Stimulated activated CD4-positive, alpha-beta T cell treated with anti-CD3 and anti-CD28 coated beads, Interleukin-12 subunit alpha, Interleukin-12 subunit beta, amount 100 ng/mL, for 24 hours (primary cell): ENCODE measurements at places on chromosomes 12 and 14.

DNA sequence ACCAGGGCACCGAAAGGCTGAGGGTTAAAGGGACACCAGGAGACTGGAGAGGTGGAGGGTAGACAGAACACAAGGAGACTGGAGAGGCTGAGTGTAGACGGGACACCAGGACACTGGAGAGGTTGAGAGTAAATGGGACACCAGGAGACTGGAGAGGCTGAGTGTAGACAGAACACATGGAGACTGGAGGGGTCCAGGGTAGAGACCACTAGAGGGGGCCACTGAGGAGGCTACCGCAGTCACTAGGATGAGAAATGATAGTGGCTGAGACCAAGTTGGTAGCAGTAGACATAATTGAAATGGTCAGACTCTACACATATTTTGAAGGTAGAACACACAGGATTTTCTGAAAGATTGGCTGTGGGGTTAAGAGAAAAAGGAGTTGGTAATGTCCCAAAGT is 68.2 kb downstream of the PAH start:
- no peak for DNase-seq

DNA sequence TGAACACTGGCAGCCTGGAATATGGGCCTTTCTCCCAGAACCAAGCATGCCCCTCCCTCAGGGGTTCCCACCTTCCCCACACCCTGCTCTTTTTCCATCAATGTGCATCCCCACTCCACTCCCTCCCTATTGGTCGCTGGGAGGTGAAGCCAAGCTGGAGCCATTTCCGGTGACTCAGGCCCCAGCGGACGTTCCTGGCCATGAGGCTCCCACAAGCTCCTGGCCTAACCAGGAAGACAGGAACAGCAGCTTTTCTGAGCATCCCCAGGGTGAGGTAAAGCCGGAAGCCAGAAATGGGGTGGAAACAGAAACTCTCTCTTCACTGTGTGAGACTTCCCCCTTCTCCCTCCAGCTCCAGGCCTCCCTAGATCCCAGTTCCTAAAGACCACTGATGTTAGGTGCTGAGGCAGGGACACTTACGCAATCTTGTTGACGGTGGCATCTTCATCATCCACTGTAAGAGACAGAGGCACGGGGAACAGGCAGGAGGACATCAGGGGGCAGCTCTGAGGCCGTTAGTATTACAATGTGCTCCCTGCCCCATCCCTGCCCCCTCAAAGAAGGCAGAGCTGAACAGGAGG is 5.1 kb downstream of the LMBR1L start:
- no peak for DNase-seq

DNA sequence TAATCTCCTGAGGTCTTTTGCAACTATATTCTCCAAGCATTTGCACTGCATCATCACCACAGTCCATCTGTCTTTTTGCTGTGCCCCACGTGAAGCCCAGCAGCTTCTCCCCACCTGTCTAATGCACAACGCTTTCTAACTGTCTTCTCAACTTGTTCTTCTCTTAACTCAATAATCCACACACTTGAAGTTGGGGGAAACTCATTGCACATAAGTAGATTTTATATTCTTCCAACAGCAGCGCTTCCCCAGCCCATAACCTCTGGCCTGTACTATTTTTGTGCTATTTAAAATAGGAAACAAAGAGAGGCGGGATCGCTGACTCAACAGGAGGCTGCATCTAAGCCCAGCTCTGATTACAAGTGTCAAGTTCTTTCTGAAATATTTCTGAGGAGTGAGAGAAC is 226.7 kb downstream of the GXYLT1 start:
- no peak for DNase-seq

GRCh38 chr12:54723379-54724256 is 75.5 kb upstream of the DCD start:
- DNase-seq, result no peak

DNA sequence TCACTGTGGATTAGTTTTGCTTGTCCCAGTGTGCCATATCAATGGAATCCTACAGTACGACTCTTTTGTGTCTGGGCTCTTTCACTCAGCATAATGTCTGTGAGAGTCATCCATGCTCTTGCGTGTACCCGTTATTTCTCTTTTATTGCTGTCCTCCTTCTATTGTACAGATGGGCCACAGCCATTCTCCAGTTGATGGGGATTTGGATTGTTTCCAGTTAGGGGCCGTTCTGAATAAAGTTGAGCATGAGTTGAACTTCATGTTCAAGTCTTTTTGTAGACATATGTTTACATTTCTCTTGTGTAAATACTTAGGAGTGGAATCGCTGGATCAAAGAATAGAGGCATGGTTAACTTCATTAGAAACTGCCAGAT is 38.3 kb downstream of the MYO1H start:
- no peak for DNase-seq

DNA sequence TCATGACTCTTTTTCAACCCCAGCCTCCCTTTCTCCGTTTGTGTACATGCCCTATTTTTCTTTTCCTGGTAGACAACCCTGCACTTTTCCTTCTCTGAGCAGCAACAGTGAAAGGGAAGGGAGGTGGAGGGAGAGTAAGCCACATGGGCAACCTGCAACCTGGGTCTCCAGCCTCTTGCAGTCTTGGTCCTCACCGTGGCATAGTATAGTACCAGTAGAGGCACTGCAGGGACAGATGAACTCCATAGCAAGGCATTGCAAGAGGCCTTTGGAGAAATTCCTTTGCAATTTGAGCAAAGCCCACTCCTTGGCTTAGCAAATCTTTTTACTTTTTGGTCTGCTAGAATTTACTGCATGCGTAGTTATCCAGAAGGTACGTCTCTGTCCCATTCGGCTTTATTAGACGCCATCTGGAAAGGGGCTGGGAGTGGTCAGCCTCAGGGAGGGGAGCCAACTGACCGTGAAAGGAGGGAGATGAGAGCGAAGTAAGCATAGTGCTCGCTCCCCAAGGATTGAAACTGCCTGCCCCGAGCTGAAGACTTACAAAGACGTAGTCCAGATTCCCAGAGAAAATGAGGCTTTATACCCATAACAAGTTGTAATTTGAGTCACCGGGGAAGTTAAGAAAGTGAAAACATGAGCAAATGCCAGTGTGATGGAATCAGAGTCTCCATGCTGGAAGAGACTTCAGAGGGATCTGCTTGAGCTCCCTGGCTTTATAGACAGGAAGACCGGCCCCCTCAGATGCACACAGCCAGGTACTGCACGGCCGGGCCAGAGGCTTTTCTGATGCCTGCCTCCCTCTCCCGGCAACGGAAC is 332.0 kb downstream of the CACNA1C start:
- no peak for DNase-seq

GRCh38 chr12:105025890-105026289 is 39.8 kb downstream of the NOPCHAP1 start:
- DNase-seq, result no peak

DNA sequence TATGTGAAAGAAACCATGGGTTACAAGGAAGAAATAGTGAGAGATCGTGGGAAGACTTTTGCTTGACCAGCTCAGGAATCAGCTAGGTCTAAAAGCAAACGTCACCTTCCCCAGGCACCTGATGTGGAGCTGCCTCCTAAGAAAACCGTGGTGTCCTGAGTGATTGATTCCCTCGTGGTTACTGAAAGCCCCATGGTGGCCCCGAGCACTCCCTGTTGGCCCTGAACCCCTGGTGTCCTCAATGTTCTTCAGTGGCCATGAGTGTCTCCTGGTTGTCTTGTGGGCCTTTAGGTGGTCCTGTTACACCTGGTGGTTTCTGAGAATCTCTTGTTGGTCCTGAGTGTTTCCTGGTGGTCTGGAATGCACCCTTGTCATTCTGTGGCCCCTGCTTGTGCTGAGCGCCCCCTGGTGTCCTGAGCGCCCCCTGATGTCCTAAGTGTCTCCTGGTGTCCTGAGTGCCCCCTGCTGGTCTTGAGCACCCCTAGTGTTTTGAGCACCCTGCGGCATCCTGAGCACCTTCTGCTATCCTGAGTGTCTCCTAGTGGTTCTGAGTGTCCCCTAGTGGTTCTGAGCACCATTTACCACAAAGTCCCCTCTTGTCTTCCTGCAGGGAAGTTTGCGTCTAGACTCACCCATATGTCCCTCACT is 518.7 kb downstream of the TMEM121 start:
- peak; percentile 91 for DNase-seq

DNA sequence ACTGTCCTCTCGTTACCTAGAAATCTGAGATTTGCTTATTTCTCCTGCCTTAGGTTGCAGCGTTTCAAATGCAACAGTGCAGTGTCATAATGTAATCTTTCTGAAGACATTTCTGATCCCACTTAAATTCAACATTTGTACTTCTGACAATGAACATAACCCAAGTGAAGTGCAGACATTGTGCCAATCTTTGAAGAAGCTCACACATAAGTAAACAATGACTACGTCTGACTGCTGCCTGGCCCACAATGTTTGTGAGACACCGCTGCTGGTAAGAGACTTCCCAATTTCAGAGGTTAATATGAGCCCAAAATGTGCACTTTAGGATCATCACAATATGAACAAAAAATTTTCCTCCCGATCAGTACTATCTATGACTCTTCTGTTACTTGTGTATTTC is 84.6 kb upstream of the BCL2L14 start:
- no peak for DNase-seq

- no peak for DNase-seq
These were observed 277.9 kb upstream of the E2F7 start for GRCh38 chr12:77343291-77343690.

DNA sequence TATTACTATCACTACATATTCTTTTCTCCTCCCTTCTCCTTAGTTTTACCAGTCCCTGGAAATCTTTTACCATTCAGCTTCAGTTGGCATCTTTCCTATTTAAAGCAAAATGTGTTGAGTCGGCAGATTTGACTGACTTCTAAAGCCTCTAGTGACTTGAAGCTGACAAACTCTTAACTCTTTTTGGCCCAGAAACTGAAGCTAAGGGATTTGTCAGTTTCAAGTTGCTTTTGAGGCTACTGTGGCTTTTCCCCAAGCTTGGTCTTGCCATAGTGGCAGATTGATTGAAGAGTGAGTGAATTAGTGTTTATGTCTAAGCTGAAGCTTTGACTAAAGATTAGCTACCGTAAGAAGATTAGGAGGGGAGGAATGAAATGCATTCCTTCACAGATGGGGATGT is 104.0 kb downstream of the ETNK1 start:
- DNase-seq, result no peak

GRCh38 chr14:104249089-104249488 is 110.7 kb downstream of the KIF26A start:
- no peak for DNase-seq
